ENCODE measurements at places on chromosomes 3 and 15.
A peak's percentile ranks its signal among the peaks of the same experiment; 100 is the strongest.

- peak; percentile 55 for DNase-seq
Observed at GRCh38 chr3:184261854-184262763, 756 bp upstream of the CAMK2N2 start.

- peak; percentile 69 for DNase-seq
Observed at GRCh38 chr3:16474216-16474615, 39.3 kb downstream of the RFTN1 start.

GRCh38 chr3:27228805-27229204, 140.4 kb downstream of the NEK10 start:
- no peak for DNase-seq

GRCh38 chr3:172210355-172210754, 171.0 kb downstream of the FNDC3B start:
- no peak for DNase-seq

GRCh38 chr15:59590027-59590426, 21.6 kb upstream of the GCNT3 start:
- DNase-seq = no peak

- DNase-seq = no peak
Observed at GRCh38 chr3:122857019-122857418, 62.1 kb downstream of the SLC49A4 start.

DNA sequence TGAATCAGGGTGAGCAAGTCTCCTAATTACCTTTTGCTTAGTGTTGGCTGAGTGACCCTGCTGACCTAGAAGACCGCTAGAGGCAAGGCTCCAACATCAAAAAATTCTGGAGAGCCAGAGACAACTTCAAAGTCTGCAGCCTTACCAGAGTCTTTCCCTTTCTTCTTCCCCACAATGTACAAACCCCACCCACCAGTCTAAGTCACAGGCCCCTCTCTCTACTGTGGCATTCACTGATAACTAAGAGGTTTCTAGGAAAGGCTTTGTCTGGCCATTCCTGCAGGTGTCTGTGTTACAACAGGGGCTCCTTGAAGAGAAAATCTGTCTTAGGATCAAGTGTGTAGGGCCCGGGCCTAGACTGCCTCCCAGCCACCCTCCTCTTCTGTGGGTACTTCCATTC, 525 bp downstream of the MYH15 start:
- peak; percentile 26 for DNase-seq

- no peak for DNase-seq
Observed at GRCh38 chr3:156997351-156997750, 162.6 kb downstream of the CCNL1 start.

GRCh38 chr15:48905847-48906246, 27.9 kb downstream of the EID1 start:
- no peak for DNase-seq

GRCh38 chr3:188236271-188236670, 82.3 kb downstream of the LPP start:
- no peak for DNase-seq

DNA sequence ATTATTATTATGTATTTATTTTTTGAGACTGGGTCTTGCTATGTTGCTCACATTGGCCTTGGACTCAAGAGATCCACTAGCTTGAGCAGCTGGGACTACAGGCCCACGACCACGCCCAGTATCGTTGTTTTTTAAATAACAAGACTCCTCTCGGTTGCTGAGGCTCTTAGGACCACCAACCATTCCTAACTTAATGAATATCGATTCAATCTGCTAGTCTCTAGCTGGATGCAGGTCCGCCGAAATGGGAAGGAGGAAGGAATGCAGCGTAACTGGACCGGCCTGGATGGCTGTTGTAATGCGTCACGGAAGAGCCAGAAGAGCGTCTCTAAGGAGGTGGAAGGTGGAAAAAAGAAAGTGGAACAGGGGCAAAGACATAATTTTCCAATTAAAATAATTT, 1.7 kb downstream of the ANXA2 start:
- no peak for DNase-seq

DNA sequence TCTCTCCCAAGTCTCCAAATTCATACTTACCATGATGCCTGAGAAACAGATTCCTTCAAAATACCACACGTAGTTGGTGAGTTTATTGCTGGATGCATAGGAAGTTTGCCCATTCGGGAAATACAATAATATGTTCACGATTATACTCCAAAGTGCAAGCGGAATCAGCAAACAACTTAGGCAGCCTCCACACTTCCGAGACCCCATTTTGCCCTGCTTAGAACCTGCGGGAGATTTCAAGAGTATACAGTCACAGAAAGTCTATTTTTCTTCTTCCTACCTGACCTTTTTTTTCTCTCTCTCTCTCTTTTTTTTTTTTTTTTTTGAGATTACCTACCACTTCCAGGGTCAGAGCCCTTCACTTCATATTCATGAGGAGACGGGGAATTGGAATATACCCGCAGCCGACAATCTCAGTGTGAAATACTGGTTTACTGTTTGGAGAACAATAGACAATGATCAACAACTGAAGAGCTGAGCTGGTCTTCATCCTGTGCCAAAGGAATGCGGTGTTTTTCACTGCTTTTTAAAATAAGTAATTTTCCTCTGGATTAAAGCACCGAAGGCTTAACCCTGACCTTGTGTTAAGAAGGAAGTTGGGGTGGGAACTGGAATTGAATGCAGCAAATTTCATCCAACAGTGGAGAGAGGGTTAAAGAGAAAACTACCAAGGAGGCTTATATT, at the start of gene TM4SF18:
TSS of gene TM4SF18 (minus strand) at position 461 of the 684 bp plus-strand sequence. CDS start at position 207, 254 bp downstream.
- no peak for DNase-seq

- DNase-seq = no peak
Observed at GRCh38 chr15:101568821-101569555, 79.5 kb upstream of the PCSK6 start.

DNA sequence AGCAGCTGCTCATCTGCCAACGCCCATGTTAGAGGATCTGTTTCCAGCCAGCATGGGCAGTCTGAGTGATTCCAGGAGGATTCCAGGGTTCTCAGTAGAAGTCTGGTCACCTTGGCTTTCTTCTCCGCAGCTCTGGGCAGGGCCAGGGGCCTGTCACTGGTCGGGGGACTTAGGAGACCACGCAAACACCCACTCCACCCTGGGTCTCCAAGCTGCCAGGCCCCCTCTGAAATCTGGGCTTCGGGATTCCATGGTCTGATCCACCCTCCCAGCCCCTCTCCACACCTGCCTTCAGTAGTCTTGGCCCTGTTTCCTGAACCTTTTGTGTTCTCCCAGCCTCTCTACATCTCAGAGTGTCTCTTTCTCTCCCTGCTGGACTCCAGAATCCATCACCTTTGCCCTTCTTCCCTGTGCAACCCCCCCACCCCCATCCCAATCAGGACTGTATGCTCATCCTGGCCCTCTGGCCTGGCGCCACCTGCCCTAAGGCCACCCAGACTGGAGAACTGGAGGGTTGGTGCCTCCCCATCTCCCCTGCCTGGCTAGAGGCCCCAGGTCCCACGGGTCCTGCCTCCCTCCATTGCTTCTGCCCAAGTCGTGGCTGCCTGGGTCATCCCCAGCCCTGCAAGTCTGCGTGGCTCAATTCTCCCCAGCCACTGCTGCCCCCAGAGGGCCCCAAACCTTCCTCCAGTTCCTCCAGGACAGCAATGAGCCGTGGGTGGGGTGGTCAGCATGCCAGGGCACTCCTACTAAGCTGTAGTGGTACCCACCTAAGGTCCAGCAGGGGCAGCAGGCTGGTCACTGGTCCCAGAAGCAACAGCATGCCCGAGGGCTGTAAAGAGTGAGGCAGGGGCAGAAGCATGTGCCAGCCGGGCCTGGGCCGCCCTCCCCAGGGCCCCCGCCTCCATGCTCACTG, 102.8 kb downstream of the TBC1D2B start:
- DNase-seq = no peak

DNA sequence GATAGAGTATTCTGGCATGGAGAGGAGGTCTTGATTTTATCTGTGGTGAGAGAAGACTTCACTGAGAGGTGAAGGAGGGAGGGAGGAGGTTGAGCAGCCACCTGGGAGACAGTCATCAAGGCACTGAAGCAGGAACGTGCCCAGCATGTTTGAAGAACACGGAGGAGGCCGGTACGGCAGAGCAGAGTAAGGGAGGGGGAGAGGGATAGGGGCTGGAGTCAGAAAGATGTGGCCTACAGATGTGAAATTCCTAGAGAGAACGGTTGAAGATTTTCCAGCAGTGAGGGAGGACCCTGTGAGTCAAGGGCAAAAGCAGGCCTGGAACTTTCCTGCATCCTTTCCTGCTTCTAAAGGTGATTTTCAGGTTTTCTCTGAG, 21.7 kb upstream of the IQCF6 start:
- DNase-seq = no peak

- DNase-seq = no peak
Observed at GRCh38 chr15:29270976-29271375, 1.4 kb upstream of the NSMCE3 start.

GRCh38 chr15:26970712-26971210, at the start of gene GABRG3:
Gene GABRG3 (plus strand): TSS chr15:26971181.
- DNase-seq = no peak

GRCh38 chr3:160678292-160678842, 1.4 kb downstream of the ARL14 start:
- no peak for DNase-seq

DNA sequence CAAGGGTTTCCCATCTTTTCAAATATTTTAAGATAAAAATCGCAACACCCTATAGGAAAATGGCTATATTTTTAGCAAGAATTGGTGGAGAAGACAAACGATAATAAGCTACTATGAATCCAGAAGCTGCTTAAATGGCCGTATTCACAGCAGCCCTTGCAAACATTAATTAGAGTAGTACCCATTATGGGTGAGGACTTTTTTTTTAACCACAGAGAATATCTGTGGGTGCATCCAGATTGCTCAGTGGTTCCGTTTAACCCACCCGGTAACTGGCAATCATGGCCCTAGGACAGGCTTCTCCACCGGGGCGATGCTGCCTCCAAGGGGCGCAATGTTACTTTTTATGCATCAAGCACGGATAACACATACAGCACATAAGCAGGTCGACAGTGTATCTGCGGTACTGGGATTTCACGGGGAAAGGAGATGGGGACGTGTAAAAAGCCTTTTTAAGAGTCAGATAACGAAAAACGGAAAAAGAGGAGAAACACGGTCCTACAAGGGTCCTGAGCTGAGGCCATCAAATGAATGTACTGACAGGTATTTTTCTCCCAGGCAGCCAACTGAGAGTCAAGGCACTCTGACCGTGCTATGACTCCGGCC, 968 bp upstream of the TMEM266 start:
- DNase-seq = peak; percentile 49

DNA sequence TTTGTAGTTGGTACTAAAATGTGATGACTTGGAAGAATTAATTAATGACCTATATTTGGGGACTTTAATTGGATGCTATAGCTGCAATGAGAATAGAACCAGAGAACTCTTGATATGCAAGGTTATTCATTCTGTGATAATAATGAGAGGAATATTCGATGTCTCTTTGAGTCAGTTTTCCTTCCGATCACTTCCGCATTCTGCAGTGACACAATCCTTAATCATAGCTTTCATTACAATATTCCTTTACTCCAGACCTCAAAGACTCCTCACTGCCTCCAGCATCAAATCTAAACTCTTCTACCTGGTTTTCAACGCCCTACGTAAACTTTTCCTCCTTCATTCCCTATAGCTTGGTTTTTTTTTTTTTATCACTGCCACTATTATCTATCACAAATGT, 21.6 kb downstream of the B3GNT5 start:
- no peak for DNase-seq

- DNase-seq = no peak
Observed at GRCh38 chr3:126399756-126400155, 5.0 kb downstream of the CFAP100 start.

- peak; percentile 48 for DNase-seq
Observed at GRCh38 chr15:62068071-62068809, 1.5 kb downstream of the C2CD4A start.

DNA sequence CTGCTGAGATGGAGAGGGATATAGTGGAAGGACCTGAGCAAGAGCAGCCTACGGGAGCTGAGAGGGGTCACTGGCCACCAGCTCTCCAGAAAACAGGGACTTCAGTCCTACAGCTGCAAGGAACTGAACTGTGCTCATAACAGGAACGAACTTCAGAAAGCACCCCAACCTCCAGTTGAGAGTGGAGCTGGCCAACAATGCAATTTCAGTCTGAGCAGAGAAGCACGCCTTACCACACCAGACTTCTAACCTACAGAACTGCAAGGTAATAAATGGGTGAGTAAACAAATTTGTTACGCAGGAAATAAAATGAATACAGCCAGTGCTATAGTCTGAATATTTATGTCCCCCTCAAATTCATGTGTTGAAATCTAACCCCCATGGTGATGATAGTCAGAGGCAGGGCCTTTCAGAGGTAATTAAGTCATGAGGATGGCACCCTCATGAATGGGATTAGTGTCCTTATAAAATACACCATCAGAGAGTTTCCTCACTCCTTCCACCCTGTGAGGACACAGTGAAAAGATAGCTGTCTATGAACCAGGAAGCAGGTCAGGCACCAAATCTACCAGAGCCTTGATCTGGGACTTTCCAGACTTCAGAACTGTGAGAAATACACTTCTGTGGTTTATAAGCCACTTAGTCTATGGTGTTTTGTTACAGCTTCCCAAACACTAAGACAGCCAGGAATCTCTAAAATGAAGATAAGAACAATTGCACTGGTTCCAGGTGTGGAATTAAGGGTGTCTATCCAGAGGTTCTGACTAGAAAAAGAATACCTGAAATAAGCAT, 58.6 kb downstream of the SYNM start:
- no peak for DNase-seq

- no peak for DNase-seq
Observed at GRCh38 chr3:173615661-173616060, 218.1 kb downstream of the NLGN1 start.

GRCh38 chr3:9087831-9088413, 124.7 kb upstream of the RAD18 start:
- DNase-seq = peak; percentile 22

DNA sequence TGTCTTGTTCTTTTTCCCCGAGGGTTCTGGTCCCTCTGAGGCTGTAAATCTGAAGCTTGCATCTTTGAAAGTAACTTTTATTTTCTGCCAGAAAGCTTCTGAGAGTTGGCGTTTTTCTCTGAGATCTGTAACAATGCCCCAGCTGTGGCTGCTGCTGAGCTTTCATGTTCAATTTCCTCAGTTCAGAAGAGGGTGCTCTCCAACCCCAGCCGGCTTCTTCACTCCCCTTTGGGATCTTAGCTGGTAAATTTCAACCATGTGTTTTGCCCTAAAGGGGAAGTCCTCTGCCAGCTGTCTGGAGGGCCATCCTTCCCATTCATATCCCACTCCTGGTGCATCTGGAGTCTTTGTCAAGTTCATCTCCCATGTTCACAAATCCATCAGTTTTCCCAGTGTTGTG, 18.3 kb upstream of the CFAP100 start:
- DNase-seq = no peak

DNA sequence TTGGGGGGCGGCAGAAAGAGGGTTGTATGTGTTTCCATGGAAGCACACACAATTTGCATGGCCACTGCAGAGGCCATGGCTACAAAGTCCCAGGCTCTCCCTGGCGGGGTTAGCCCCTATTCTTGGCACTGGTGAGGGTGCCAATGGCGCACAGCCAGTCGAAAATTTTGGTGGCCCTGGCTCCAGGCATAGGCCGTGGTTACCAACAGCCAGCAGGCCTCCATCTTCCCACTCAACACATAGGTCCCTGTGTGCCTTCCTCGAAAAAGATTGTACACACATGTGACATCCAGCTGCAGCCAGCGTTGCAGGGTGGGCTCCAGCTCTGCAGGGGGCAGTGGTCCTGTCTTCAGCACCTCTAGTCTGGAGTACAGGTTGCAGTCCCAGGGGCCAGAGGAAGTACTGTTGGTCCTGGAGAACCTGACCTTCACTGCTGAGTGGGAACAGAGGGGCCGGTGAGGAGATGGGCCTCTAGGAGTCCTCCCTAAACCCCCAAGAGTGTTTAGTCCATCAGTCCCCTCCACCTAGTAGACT, 7.1 kb downstream of the P4HTM start:
- DNase-seq = no peak

- peak; percentile 18 for DNase-seq
Observed at GRCh38 chr3:167520266-167521005, 46.6 kb upstream of the SERPINI2 start.

- no peak for DNase-seq
Observed at GRCh38 chr3:152333928-152334327, 65.2 kb downstream of the MBNL1 start.

All from hematopoietic multipotent progenitor cell treated with erythropoietin and hydrocortisone succinate and interleukin-3 and kit ligand, for 6 days (in vitro differentiated cells).